Stimulated activated naive B cell treated with anti-CD40 and anti-IgM and Interleukin-4, amounts not matched to agents 10 μg/mL and 1 μg/mL and 100 μg/mL, for 72 hours (primary cell): ENCODE measurements at places on chromosomes 6 and 20.

- DNase-seq: no peak
These were observed 17.1 kb upstream of the NCOA7 start for GRCh38 chr6:125773387-125774341.

- no peak for DNase-seq
These were observed 15.5 kb downstream of the TPD52L1 start for GRCh38 chr6:125169058-125169457.

- no peak for DNase-seq
These were observed 1148.3 kb downstream of the EPHA7 start for GRCh38 chr6:92271091-92271490.

- no peak for DNase-seq
These were observed 154.0 kb upstream of the KCNG1 start for GRCh38 chr20:51176876-51177275.

- DNase-seq: no peak
These were observed 1.9 kb downstream of the RNF39 start for GRCh38 chr6:30073489-30074235.
